ENCODE measurements at places on chromosomes 13 and 19. TPM values are rescaled to one million over a fixed set of nuclear protein-coding genes. Genes with fewer than 3 reads are reported as not detected.
A peak's percentile ranks its signal among the peaks of the same experiment; 100 is the strongest.

DNA sequence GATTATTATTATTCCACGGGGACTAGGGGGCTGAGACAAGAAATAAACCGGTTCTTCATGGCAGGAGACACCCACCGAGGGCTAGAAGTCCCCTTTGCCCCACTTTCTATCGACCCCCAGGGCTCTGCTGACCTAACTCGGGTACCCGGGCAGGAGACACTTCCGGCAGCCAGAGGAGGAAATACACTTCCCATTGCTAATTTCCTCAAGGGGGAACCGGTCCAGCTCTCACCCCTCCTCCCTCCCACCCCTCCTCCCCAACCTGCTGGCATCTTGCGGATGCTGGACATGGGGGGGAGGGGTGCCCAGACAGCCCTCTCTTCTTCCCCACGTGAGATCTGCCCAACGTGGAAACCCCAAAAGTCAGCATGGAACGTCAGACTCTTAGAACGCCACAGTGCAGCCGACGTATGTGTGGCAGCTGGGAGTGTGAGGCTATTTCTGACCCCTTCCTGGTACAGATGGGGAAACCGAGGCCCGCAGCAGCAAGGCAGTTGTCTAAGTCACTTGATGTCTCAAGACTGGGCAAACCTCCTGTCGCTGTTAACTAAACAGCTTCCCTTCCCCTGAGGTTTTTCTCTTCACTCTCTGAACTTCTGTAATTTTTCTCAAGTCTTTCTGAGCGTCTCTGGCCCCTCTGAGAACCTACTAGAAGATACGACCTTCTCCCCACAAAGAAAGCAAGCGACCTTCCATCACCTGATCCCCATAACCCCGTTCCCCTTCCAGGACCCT, 3.6 kb downstream of the GPR4 start:
- DNase-seq = no peak

The SERPINE3 gene
- polyA plus RNA-seq = not detected

The CD33 gene
- polyA plus RNA-seq = 39.6 TPM

GRCh38 chr13:42320375-42320787, 48.4 kb downstream of the AKAP11 start:
- DNase-seq = no peak

The NCCRP1 gene
- polyA plus RNA-seq = 0.05 TPM

DNA sequence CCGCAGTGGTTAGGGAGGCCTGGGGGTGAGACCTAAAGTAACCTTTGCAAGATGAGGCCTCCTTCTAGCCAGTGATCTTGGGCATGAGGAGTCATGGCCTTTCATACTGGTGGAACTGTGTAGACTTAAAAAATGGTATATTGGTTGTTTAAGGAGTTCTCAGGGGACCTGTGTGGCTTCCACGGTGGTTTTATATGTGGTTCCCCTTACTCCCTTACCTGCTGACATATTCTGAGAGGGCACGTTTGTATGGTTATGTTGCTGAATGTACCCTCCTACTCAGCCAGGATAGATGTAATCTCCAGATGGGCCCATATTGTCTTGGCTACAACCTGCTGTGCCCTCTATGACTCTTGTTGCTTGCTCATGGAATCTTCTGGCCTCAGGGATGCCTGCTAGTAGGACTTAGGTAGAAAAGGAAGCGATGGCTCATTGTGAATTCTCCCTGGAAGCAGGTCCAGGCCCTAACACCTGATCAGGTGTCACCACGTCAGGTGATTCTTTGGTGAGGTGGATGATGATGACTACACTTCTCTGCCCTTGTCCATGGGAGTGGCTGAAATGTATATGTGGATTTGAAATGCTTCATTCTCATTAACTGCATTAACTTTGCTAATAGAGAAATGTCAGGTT, 1.8 kb downstream of the ZNF460 start:
- DNase-seq = no peak

The GPR183 gene
- polyA plus RNA-seq = 2.5 TPM

The RNU6-9 gene
- polyA plus RNA-seq = not detected

The LPAR2 gene
- 8.1 TPM for polyA plus RNA-seq

The SBK3 gene
- polyA plus RNA-seq = 0.11 TPM

- DNase-seq = no peak
Measured at GRCh38 chr13:113404723-113405471, 41.0 kb upstream of the GRTP1 start.

The NLRP9 gene
- polyA plus RNA-seq = not detected

DNA sequence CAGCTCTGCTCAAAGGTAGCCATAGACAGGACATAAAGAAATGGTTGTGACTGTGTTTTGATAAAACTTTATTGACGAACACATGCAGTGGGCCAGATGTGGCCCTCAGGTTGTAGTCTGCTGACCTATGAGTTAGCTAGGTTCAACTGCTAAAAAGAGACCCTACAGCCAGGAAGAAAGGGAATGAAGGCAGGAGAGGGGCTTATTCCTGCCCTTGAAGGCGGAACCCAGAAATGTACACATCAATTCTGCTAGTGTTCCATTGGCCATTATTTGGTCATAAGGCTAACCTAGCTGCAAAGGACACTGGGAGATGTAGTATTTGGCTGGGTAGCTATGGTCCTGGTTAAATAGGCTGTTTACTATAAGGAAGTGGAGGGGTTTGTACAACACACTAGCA, 18.0 kb downstream of the APBA3 start:
- peak; percentile 56 for DNase-seq

- peak; percentile 87 for DNase-seq
Measured at GRCh38 chr19:55005684-55006488, 32.2 kb downstream of the GP6 start.

The CCDC70 gene
- polyA plus RNA-seq = not detected

GRCh38 chr19:33780251-33780650, 16.4 kb upstream of the KCTD15 start:
- no peak for DNase-seq

The CEACAM3 gene
- not detected for polyA plus RNA-seq

The SPPL2B gene
- 81.2 TPM for polyA plus RNA-seq

DNA sequence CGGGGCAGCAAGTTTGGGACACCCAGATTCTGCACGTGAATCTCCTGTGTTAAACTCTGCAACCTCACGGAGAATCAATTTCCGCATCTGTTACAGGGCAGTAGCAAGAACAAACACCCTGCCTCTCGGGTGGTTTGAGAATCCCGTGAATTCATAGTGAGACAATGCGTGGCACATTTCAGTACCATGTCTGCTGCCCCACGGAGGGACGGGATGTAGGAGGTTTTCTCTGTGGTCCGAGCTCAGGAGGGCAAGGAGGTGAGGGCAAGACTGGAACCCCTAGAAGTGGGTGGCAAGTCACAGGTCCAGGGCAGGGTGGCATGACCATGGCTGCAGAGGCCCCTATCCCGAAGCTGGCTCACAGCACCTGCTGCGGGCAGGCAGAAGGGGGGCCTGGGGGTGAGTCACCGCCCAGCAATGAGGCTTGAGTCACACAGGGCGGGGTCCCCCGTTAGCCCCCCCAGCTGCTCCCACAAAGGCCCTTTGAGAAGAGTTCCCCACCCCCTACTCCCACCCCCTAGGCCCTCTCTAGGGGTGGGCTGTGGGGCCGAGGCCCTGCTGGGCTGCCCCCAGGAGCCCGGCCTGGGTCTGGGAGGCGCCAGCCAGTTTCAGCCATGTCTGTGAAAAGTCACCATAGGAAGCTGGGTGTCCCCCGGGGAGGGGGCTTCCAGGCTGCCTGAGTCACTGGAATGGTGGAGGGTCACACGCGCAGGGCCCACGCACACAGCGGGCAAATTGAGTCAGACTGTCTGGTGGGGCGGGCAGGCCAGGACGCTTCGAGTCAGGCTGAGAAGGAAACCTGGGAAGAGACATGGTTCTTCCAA, 25.8 kb upstream of the NANOS3 start:
- peak; percentile 70 for DNase-seq

GRCh38 chr13:107005577-107005976, 437.6 kb upstream of the ARGLU1 start:
- DNase-seq = no peak

The RAB3A gene
- polyA plus RNA-seq = 0.94 TPM

The MEF2B gene
- polyA plus RNA-seq = 1.1 TPM

GRCh38 chr19:5690955-5691821, 1.1 kb downstream of the RPL36 start:
- peak; percentile 65 for DNase-seq

GRCh38 chr19:17629760-17630159, 58.4 kb downstream of the UNC13A start:
- DNase-seq = no peak

The ADGRE1 gene
- polyA plus RNA-seq = 0.31 TPM

GRCh38 chr19:56119582-56119978, 1.5 kb downstream of the ZNF787 start:
- peak; percentile 42 for DNase-seq

DNA sequence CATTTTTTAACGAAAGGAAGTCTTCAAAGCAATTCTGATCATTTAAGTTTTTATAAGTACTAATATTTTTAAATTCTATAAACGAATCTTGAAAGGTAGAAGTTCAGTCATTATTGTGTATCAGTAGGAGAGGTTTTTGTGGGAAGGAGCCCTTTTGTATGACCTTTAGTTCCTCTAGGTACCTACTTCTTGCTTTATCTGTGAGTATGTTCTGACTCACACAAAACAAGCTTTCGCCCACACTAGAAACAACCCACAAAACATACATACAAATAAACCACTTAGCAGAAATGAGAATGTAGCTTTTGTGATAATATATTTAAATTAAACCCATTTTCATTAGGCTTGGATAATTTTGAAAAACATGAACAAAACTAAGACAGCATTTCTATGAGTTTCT, 27.8 kb downstream of the ERCC5 start:
- DNase-seq = no peak

DNA sequence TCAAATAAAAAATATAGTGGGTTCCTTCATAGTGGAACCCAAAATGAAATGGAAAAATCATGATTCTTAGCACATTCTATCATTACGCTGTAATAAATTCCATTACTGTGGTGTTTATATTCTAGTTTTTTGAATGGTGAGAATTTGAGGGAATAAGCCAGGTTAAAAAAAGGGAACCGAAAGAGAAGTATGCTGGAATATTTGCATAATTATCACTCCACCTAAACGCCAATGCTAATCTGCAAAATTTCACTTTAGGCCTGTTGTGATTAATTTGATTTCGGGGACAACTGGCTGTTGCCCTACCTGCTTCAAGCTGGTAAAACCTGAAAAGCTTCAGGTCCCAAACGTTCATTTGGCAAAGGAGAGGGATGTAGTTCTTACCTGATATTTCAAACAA, 32.1 kb upstream of the SCEL start:
- no peak for DNase-seq

DNA sequence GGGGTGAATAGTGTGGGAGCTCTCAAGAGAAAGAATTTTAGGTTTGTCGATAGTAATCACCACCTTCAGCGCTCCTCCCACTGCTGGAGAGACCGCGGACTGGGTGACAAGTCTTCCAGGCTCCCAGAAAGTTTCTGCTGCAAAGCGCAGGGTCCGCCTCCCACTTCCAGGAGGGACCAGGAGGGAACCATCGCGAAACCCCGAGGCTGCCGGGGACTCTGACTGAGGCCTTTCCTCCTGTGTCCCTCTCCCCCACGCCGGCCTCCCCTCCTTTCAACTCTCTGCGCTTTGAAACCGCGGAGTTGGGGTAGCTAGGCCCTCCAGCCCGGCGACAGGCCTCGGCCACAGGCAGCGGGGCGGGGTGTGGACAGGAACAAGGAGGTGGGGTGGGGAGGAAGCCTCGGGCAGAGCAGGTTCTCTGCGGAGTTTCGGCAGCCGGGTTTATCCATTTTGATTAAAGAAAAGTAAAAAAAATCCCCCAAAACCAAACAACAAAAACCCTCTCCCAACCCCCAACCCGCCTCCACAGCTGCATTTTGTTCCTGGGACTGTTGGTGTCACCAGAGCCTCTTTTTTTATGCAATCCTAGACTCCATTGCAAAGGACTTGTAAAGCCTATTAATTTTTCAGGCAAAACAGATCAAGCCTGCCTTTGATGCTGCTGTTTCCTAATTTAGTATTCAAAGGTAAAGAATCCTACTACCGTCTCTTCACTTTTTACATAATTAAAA, 157.2 kb downstream of the TM9SF2 start:
- no peak for DNase-seq
